ENCODE measurements at places on chromosomes 11 and 22.

DNA sequence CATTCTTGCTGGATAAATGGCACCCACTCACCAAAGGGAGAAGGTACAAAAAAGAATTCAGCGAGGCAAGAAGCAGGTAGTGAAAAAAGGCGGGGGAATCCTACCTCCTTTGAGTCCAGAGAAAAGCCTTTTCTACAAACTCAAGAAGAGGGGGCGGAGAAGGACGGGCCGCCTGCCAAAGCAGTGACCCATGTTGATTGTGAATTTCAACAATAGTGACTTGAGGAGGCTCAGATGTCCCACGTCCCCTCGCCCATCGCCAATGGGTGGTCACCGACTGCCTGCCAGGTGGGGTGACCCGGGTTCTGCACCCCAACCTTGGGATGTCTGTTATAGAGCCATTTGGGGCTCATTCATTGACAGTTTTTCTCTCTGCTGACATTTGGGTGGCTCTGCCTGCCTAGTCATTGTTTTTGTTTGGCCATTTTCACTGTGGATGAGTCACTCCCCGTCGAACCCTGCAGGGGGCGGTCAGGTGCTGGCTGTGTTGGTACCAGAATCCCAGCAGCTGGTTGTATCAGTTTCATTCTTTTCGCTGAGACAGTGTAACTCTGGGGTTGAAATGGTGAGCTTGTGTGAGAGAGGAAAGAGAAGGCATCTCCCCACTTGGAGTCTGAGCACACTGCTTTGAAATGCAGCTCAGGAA is 163.4 kb upstream of the NCAM1 start:
- peak; percentile 64 for DNase-seq

DNA sequence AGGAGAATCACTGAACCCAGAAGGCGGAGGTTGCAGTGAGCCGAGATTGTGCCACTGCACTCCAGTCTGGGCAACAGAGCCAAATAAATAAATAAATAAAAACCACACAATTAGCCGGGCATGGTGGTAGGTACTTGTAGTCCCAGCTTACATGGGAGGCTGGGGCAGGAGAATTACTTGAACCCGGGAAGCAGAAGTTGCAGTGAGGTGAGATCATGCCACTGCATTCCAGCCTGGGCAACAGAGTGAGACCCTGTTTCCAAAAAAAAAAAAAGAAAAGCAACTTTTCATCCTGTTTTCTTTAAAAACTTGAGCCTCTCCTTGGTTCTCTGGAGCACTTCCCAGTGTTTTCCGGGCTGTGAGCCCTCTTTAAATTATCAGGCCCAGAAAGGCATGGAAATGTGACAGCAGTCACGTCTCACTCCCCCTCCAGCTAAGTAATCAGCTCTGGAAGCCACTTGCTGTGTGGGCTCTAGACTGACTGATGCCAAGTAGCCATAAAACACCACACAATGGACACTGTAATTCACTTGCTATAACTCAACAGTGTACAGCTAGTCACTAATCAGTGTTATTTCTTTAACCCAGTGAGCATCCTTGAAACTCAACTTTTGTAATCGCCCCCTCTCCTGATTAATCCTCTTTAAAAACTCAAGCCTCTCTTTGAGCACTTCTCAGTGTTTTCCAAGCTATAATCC is 13.0 kb upstream of the MCHR1 start:
- DNase-seq = no peak

- no peak for DNase-seq
Observed at GRCh38 chr11:83990160-83990733, 704.1 kb upstream of the CCDC90B start.

DNA sequence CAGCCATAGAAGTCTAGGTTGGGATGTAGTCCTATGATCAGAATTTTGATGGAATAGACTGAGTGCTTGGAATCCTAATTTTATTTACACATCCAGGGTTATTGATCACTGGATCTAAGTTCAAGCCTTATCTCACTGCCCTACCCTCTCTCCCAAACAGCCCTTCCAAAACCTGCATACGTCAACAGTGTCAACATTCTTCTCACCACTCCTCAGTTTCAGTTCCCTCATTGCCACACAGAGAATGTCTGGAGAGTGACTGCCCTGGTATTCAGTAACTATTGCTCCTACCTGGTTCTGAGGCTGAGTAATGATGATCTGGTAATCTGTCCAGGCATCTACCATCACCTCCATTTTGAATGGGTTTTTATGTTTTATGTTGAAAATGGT is 60.0 kb downstream of the GLYATL1 start:
- DNase-seq = no peak

DNA sequence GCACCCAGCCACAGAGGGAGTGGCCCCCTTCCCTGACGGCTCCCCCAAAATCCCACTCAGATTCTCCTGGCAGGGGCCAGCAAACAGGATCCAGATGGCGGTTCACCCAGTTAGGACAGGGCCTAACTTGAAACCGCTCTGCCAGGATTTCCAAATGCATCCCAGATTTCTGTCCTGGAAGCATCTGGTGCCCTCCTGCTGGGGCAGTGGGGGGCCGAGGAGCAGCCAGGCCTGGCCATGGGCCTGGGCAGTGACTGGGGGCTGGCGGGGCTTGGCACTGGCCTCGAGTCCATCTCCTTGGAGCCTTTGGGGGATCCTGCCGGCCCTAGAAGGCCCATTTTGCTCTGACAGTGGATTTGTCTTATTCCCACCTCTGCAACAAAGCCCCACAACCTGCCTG is 17.9 kb upstream of the EMID1 start:
- DNase-seq = no peak

GRCh38 chr11:66818231-66818955 is 24.8 kb upstream of the RCE1 start:
- no peak for DNase-seq

GRCh38 chr11:5369789-5370188 is 13.8 kb upstream of the OR51M1 start:
- peak; percentile 26 for DNase-seq

DNA sequence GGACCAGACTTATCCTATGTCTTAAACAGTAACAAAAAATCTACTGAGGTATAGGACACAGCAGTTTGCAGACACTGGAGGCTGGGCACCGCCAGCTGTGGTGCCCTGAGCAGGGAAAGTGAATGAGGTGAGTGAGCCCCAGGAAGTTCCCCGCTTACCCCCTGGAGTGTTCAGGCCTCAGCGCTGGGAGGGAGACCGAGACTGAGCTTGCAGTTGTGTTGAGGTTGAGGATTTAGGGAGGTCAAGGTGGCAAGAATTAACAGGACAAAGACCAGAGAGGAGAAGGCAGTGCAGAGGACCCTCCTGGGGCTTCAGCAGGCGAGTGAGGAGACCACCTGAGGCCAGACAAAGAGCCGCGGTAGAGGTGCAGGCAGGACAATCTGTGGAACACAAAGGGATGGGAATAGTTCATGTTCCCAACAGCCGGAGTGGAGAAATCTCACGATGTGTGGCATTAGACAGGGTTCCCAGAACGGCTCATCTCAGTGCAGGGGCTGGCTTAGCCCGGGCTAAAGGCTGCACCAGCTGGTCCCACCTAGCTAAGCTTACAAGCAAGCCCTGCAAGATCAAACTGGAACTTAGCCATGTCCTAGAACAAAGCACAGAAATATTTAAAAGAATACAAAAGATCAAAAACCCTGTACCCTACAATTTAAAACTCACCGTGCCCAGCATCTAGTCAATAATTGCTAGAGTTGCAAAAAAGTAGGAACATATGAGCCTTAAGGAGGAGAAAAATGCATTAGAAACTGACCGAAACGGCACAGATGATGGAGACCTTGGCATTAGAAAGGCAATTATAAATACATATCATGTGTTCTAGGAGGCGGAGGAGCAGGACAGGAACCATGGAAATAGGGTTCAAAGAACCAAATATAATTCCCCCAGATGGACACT is 47.4 kb upstream of the PITPNB start:
- no peak for DNase-seq

- DNase-seq = peak; percentile 41
Observed at GRCh38 chr11:6812390-6813005, 13.0 kb upstream of the OR6A2 start.

DNA sequence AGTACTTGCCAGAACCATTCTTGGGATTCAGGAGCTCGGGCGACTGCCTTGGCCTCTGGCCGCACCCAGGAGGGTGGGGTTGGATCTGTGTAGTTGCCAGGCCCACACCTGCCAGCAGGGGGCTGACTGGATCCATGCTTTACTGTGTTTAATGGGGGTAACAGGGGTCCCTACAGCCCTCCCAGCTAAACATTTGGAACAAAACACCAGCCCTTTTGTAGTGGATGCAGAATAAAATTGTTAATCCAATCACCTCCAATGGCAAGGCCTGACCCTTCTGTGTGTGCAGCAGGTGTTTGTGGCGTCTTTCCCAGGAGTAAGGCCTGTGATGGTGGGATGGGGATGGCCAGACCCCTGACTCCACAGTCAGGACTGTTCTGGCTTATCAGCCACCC is 22.5 kb downstream of the SUN2 start:
- DNase-seq = peak; percentile 51

DNA sequence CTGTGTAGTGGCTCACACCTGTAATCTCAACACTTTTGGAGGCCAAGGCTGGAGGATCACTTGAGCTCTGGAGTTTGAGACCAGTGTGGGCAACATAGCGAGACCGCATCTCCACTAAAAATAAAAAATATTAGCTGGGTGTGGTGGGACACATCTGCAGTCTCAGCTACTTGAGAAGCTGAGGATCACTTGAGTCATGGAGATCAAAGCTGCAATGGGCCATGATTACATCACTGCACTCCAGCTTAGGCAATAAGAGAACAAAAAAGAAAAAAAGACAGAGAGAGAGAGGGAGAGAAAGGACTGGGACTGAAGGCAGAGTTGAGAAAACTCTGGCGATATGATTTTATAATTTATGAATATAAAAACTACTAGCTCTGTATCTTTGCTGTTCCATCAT is 473.1 kb downstream of the LRRC4C start:
- no peak for DNase-seq

GRCh38 chr22:50308986-50309600 is 1.6 kb upstream of the PLXNB2 start:
- DNase-seq = no peak

GRCh38 chr11:128392259-128392658 is 195.1 kb downstream of the ETS1 start:
- DNase-seq = no peak

- DNase-seq = no peak
Observed at GRCh38 chr11:121448431-121448941, 3.6 kb upstream of the SORL1 start.

GRCh38 chr11:69744435-69744834 is 30.7 kb downstream of the FGF4 start:
- DNase-seq = peak; percentile 31

DNA sequence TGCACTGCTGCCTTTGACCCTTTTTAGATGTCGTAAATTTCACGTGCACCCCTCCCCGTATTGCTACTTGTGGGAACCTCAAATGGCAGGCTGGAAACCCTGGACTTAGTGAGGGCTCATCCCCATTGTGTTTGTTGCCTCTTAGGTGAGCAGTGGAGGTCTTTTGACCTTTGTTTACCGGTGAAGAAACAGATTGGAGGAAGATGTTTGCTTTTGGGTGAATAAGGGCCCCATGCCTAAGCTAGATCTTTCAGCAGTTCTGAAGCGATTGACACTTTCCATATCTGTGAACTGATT is 782 bp downstream of the SMARCB1 start:
- no peak for DNase-seq

GRCh38 chr11:37689951-37690350 is 1091.9 kb upstream of the RAG2 start:
- no peak for DNase-seq

DNA sequence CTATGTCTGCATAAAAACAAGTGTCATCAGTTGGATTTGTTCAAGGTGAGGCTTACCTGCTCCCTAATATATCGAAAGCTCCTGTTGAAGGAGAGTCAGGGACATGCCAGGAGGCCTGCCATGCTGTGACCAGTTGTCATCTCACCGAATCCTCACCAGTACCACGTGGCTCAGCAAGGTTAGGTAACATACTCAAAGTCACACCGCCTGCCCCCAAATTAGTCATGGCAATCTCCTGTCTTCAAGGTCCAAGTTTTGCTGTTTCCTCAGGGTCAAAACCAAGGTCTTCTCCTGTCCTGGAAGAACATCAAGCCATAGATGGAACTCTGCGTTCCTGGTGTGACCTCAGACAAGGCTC is 67.8 kb downstream of the IGLL1 start:
- no peak for DNase-seq

DNA sequence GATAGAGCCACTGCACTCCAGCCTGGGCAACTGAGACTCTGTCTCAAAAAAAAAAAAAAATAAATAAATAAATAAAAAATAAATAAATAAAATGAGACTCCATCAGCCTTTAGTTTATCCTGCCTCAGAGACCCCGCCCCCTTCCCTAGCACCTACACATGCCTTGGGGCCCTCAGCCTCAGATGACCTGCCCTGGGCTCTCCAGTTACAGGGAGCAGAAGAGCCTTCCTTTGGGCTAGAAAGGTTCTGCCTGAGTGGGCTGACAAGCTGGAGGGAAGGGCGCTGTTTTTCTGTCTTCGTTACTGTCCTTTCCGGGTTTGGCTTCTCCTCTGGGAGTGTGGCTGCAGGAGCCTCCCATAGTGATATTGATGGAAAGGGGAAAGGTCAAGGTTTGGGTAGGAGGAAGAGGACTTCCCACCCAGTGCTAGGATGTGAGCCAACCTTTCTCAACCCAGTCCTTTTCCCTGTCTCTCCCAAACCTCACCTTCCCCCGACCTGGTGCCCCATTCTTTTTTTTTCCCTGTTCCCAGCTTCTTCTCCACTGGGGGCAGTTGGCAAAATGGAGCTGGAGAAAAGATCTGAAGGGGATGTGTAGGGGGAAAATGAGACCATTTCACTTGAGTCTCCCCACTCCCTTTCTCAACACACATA is 1.5 kb upstream of the SF3B2 start:
- no peak for DNase-seq

DNA sequence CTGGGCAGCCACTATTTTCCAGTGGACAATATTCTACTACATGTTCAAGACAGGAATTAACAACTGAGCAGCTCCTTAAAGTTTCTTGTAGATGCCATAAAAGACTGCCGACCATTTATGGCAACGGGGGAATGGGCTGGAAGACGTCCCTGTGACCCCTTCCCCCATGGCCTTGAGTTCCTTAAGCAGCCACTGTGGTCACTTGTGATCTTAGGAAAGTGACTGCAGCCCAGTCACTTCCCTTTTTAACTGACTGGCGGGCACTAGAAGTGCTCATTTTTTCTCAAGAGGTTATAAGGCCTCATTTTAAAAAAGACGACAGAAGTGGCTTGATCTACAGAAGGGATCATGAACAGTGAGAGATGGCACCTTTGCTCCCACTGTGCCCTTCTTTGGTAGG is 153.2 kb upstream of the NARS2 start:
- DNase-seq = no peak

DNA sequence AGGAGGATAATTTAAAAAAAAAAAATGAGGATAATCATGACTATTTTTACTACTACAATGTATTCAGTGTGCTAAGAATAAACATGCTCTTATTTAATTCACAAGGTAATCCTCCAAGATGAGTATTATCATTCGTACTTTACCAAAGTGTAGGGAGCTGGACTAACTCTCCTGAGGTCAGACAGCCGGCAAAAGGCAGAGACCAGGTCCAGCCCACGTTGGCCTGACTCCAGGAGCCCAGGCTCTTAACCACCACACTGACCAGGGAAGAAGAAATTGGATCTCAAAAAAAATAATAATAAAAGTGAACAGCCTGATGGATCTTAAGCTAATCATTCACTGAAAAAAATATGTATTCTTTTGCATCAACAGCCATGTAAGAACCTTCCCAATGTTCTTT is 25.2 kb downstream of the PLAAT3 start:
- no peak for DNase-seq

GRCh38 chr11:99325847-99326246 is 305.1 kb downstream of the CNTN5 start:
- no peak for DNase-seq

GRCh38 chr11:17979770-17980371 is 33.0 kb downstream of the SERGEF start:
- peak; percentile 42 for DNase-seq

GRCh38 chr11:32426819-32427615 is 8.3 kb downstream of the WT1 start:
- DNase-seq = peak; percentile 16

GRCh38 chr11:67999201-67999629 is 4.7 kb downstream of the UNC93B1 start:
- no peak for DNase-seq
